ENCODE measurements at places on chromosomes 12 and 14.

DNA sequence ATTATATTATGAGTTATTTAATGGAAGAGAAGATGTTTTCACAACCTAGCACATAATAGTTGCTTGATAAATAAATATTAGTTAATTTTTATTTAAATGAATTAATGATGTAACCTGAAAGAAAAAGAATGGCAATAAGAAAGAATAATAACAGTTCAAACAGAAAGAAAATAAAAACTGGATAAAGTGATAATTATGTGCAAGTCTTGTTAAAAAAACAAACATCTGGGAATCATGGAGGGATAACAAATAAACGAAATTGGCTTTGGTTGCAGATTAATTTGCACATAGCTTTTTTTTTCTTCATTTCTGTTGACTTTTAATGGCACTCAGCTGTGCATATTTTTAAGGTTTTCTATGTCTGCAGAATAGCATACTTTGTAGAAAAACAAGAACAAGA lies 23.4 kb upstream of the ABCD2 start:
- DNase-seq, result no peak

GRCh38 chr12:43786899-43787693 lies 19.0 kb downstream of the TWF1 start:
- no peak for DNase-seq

- DNase-seq, result no peak
Observed at GRCh38 chr14:96581026-96581425, 78.8 kb downstream of the PAPOLA start.

DNA sequence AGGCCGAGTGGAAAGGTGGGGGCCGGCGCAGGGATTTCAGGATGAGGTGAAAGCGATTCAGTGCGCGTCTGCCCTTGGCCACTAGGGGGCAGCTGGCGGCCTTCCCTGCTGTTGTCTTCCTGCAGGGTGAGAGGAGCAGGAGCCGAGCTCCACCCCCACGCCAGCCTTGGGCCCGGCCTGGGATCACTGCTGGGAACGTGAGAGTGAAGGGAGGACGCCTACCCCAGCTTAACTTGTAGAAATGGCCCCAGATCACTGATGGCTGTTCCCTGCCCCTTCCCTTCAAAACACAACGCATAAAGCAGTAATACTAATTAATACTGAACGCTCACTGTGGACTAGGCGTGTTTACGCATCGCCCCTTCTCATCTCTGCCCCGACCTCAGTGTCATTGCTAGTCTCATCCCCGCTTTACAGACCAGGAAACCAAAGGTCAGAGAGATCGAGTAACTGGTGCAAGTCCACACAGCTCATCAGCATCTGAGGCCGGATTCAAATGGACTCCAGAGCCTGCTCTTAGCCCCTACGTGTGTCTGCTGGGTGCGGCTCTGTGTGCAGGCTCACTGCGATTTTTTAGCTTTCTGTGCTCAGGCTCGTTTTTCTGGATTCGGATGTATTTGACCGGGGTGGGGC lies 24.3 kb downstream of the MVK start:
- peak; percentile 87 for DNase-seq

GRCh38 chr12:100864366-100864765 lies 69.8 kb downstream of the ANO4 start:
- DNase-seq, result no peak

DNA sequence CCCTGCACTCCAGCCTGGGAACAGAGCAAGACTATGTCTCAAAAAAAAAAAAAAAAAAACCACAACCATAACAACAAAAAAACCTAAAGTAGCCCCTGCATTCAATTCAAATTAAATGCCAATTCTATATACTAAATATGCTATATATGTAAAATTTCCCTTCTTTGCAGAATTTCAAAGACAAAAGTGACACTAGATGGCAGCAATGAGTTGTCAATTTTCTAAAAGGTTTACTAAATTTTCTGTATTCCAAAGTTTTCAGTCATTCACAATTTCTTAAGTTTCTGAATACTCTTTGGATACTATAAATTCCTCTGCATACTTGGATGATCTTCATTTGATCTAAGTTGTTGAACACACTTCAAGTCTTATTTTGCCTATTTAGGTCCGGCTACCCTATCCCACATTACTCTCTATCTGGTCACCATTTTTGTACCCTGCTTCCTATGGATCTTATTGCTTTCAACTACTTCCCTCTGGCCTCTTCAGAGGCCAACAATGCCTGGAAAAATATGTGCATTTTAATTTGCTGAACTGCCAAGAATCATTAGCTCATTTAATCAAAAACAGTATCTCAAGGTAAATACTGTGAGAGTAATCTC lies 27.9 kb downstream of the HNRNPC start:
- DNase-seq, result no peak

- no peak for DNase-seq
Observed at GRCh38 chr12:109685574-109686447, 27.8 kb upstream of the FAM222A start.

DNA sequence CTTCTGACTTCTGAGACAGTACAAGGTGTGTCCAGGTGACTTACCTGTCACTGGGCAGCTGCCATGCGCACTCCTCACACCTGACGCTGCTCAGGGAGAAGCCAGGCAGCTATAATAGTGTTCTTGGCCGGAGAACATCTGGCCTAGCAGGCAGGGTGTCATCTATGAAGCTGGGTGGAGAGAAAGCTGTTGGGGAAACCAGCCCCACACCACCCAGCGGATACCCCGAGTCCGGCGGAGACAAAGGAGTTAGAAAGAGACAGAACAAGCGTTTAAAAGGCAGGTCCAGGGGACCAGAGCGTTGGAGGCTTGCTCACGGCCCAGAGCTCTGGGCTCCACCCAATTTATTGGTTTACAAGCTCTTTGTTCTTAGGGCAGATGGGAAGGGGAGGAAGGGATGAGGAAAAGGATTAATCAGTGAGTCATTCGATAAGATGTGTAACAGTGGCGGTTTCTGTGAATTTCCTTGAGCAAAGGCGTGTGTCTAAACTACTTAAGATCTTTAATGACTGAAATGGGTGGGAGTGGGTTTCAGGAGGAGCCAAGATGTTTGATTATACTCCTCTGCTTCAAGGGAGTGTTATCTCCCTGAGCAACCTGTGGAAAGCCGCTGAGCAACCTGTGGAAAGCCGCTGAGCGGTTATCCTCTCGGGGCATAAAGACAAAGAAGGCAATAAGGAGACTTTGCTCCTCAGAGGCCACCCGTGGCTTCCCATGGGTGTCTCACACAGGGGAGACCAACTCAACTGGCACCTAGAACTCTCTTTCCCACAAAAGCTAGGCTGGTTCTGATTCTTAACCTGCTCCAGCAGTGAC lies at the start of gene GALNT8:
Gene GALNT8, plus strand, starts transcription at position 580 of the 816 bp plus-strand sequence. CDS start 278 bp downstream, outside the sequence.
- DNase-seq, result no peak

DNA sequence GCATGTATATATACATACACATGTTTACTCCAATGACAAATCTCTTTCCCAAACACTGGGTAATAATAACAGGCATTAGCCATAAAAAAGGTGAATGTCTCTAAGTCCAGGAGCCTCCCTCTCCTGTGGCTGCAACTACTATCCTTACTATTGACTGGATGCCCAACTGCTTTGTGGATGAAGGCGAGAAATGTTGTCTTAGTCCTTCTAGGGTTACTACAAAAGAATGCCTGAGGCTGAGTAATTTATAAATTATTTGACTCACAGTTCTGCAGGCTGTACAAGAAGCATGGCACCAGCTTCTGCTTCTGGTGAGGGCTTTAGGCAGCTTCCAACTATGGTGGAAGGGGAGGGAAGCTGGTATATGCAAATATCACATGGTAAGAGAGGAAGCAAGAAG lies 366.0 kb upstream of the DDHD1 start:
- no peak for DNase-seq

DNA sequence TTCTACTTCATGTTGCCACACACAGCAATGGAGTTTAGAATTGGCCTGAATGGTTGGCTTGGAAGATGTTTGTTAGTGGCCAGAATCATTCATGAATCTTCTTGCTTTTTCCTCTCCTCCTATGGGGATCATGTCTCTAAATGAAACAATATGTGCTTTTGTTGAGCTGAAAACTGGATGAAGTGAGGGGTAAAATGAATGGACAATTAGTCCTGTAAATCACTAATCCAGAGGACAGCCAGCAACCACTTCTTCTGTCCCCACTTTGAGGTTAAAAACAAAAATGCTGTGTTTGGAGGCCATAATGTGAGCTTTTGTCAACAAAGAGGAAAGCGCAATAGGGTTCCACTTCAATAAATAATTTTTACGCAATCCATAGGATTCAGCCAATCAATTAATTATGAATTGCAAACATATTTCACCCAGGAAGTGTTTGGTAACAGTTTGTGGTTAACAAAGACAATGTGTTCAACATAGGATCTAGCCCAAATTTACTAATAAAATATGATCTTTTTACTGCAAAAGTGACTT lies 30.3 kb upstream of the AMIGO2 start:
- no peak for DNase-seq

- DNase-seq, result peak; percentile 65
Observed at GRCh38 chr14:29681316-29681715, 246.3 kb downstream of the PRKD1 start.

DNA sequence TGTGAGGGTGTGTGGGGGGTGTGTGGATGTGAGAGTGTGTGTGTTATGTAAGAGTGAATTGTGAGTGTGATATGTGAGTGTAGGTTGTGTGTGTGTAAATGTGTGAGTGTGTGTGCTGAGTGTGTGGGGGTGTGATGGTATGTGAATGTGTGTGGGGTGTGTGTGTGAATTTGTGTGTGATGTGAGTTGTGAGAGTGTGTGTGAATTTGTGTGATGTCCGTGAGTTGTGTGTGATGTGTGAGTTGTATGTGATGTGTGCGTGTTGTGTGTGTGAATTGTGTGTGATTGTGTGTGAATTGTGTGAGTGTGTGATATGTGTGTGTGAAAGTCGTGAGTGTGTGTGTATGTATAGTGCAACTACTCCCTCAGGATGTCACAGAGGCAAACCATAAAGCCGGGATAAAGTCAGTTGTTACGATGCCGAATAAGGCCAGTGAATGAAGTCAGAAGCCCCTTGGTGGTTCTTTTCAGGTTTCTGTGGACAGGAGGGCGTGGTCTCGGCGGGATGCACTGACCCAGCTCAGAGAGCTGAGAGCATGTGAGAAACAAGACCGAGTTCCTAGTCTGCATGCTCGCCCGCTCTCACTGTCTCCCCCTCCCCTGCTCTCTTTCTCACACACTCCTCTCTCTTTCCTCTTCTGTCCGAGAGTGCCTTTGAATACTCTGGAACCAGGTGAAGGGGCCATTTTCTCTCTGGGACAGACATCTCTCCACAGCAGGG lies 71.8 kb upstream of the MAX start:
- DNase-seq, result no peak
